ENCODE measurements at places on chromosomes 7 and 10.
A peak's percentile ranks its signal among the peaks of the same experiment; 100 is the strongest.

GRCh38 chr10:123472606-123473005 is 193.5 kb upstream of the GPR26 start:
- no peak for DNase-seq

DNA sequence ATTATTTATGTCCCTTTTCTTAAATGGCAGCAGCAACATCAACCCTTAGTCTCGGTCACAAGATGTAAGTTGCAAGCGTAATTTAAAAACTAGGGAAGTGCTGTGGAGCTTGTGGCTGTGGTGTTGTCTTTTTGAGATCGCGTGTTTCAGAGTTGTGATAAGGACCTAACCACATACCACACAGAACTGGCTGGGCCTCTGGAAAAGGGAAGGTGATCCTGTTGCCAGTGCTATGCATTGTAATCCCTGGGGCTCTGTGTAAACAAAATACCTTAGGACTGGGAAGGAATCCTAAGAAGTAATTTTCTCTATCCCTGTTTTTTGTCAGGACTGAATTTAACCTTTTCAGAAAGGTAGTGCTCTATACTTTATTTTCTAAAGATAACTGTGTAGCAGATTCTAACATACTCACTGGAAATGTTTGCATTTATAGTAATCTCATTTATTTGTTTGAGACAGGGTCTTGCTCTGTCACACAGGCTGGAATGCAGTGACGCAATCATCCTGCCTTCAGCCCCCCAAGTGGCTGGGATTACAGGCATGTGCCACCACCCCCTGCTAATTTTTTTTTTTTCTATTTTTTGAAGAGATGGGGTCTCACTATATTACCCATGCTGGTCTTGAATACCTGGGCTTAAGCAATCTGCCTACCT is 60.4 kb downstream of the INPP5F start:
- DNase-seq = peak; percentile 38

- DNase-seq = no peak
Measured at GRCh38 chr10:132353456-132354355, 21.7 kb downstream of the LRRC27 start.

DNA sequence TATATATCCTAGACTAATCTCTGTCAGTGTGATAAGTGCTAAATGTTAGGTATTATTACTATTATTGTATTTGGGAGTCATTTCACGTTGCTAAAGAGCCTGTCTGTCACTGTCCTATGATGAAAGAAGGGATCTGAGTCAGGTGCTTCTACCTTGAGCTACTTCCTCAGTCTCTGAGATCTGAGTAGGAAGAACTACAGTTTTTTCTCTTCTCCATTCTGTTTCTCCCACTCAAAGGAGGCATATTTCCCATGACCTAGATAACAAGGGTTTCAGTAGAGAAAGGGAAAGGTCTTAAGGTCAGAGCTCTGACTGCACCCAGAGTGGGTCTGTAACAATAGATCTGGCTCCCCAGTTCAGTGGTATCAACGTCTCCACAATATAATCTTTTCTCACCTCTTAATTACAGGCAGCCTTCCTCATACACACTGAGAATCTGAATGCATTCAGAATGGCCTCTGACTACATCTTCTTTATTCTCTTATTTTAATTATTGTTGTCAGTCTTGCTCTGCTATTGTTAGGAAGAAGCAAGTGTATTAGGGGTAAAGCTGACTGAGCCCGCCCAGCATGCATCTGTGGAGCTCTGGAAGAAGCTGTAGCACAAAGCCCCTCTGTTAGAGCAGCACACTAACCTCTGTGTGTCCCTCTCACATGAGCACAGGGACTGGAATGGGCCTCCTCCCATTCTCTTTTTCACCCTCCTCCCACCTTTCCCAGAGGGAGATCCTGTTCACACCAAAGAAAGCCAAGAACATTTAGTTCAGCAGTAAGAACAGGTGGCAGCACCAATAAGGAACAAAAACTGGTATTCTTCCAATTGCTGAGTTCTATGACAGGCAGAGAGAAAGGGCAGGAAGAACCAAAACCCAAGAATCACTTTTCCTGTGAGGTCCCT is 38.1 kb downstream of the USP54 start:
- no peak for DNase-seq

GRCh38 chr10:100896876-100897461 is 15.8 kb upstream of the SLF2 start:
- peak; percentile 31 for DNase-seq

- no peak for DNase-seq
Measured at GRCh38 chr10:35608328-35608672, 3.2 kb downstream of the GJD4 start.
